ENCODE measurements at places on chromosomes 5 and 9.

DNA sequence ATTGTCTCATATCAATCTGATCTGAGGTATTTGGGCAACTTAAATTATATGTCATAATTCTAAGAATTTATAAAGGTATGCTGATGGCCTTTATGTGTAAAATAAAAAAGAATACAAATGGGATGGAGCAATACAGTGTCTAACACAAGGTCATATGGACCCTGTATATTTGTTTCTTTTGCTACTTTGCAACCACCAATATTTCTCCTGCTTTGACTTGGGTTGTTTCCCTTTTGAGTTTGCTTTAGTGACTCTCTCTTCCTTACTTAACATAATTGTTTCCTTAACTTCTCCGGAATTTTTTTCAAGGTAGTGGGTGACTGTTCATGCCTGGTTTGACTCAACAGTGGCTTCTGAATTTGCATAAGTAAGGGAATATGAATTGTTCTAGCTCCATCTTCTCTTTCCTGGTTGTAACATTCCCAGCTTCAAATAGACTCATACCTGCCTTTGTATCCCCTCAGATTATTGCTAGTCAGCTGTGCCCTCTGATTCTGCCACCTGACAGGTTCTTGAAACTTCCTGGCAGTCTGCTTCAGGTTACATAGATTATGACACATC is 30.2 kb upstream of the ANXA1 start:
- DNase-seq: no peak

- DNase-seq: no peak
Observed at GRCh38 chr9:89799766-89800165, 195.0 kb downstream of the GADD45G start.

DNA sequence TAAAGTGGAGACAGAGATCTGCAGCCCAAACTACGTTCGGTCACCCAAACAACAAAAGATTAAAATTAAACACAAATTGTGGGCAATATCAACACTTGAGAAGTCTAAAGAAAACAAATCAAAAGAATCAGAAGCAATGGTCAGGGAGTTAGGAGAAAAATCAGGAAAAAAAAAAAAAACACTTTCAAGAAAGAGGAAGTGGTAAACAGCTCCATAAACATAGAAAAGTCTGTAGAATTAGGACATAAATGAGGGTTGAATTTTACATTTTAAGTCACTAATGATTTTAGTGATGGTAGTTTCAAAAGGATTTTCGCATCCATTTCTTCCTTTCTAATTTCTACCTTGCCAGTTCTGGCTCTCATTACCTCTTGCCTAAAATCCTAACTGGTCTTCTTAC is 10.1 kb downstream of the RNF145 start:
- no peak for DNase-seq

GRCh38 chr5:88377705-88378656 is 109.3 kb upstream of the TMEM161B start:
- DNase-seq: no peak

DNA sequence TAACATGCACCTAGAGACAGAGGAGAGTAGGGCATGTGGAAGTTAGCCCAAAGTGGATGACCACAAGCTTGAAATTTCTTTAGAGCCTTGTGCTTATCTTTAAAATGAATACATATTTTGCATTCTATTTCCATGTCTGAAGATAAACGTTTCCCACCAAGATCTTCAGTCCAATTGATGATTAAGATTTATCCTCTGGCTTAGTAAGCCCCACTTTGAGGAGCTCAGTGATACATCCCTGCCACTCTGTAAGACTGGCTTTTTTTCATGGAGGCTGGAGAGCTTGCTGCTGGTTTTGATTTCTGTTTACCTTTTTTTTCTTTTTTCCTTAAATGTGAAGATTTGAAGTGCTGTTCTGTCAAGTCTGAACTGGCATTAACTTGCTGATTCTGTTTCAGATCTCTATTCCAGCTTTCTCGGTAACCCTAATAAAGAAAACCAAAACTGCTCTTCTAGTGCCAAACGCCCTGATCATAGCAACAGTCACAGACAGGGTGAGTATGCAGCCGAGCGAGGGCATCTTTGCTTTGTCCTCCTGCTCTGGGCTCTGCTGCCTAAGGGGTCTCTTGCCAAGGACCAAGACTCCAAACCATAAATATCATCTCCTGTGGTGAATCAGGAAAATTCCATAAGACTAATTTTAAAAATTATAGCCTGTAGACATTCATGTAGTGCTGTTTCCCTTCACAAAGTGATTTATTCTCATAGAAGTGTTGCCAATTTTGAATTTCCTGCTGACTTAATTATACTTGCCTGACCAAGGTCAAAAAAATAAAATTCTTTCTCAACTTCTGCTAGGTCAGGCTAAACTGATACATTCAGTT is 54.3 kb downstream of the GRAMD2B start:
- no peak for DNase-seq

- DNase-seq: no peak
Observed at GRCh38 chr9:79173932-79174331, 397.8 kb upstream of the TLE4 start.

- DNase-seq: no peak
Observed at GRCh38 chr5:127892467-127893207, 189.4 kb downstream of the CCDC192 start.

GRCh38 chr5:159826351-159827214 is 89.7 kb upstream of the ADRA1B start:
- DNase-seq: no peak

DNA sequence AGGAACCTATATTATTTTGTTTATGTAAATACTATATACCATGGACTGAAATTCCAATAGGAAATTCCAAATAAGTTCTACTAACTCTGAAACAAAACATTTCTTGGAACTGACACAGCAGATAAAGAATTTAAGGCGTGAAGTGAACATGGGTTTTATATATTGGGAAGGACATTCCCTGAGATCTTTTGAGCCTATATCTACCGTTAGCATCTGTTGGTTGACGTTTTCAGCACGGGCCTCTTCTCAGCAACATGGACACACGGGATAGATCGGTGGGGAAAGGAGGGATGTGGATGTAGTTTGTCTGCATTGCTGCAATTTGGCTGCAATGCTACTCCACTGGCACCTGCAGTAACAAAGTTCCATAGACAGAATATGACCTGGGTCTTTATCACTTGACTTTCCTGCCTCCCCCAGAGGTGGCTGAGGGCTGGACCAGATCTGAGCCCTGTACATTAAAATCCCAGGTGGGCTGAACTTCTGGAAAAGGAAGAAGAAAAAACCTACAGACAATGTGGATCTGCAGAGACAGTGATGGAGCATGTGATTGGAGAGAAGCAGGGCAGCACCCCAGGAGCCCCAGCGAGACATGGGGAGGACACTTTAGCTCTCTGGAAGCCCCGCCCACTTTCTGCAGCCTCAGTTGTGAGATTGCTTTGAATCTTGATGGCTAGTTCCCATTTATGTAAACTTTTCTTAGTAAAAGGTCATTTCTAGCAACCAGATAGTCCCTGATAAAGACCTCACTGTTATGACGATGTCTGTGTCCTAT is 91.2 kb upstream of the CPEB4 start:
- no peak for DNase-seq

- DNase-seq: no peak
Observed at GRCh38 chr5:68071736-68072135, 143.8 kb upstream of the PIK3R1 start.

- DNase-seq: no peak
Observed at GRCh38 chr5:83337453-83338035, 134.0 kb upstream of the VCAN start.

- DNase-seq: no peak
Observed at GRCh38 chr9:135418161-135418560, 61.4 kb upstream of the PPP1R26 start.

DNA sequence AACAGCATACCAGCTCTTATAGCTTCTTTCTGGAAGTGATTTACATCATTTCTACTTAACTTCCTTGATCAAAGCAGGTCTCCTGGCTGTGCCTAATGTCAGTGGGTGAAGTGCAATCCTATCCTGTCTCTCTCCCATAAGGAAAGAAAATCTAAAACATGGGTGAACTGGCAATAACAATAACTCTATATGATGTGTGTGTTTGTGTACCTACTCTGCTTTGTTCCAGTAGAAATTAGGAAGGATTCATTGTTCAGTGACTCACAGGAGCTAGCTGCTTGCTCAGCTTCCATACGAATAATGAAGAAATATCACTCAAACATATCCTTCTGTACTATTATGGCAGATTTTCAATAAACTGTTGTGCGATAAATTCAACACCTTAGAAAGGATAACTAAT is 123.7 kb downstream of the ADGRV1 start:
- no peak for DNase-seq

GRCh38 chr9:129197978-129198318 is 19.9 kb upstream of the IER5L start:
- no peak for DNase-seq

- DNase-seq: no peak
Observed at GRCh38 chr9:72333197-72333596, 31.8 kb downstream of the ZFAND5 start.

DNA sequence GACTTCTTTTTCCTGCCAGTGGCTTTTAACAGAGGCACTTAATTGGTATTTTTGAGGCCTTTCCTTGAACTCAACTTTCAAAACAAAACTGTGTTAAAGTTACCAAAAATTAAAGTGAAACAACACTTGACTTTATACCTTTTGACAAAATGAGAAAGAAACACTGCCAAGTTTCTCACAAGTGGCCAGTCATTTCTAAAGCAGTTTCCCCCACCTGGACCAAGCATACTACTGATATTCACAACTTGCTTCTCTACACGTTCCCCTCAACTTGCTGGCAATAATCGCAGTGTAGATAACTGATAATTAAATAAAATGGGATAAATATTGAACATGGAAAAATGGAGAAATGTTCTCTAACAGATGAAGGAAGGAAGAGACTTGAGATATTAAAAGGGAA is 135.7 kb downstream of the TLR4 start:
- DNase-seq: no peak

DNA sequence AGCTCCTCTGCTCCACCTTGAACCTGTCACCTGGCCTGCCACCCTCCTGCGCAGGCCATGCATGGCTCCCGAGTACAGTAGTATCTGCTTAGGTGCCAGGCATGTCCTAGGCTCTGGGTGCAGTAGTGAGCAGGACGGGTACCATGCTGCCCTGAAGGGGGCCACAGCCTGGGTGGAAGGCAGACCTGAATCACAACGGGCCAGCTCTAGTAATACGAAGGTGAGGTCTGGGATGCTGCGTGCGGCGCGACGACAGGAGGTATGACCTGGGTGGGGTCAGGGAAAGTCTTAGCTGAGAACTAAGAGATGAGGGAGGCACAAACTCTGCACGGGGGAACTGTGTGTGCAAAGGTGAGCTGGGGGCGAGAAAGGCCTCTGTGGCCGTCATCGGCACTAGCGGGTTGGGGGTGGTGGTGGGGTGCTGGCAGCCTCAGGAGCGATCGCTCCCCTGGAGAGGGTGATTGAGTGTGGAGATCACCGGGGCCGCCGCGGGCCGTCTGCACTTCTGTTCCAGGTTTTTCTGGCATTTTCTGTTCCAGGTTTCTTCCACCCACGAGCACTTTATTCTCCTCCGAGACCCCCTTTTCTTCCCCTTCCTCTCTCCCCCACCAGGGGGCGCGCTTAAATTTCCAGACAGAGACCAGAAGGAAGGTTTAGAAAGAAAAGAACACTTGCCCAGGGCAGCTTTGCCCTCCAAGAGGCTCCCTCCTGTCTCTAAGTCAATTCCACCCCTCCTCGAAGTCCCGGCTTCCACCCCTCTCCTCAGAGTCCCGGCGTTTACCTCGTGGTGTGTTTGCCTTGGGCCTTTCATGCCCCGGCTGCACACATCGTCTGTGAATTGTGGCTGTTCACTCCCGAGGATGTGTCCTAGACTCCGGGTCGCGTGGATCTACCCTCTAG is 15.1 kb downstream of the PDLIM4 start:
- DNase-seq: peak; percentile 75

DNA sequence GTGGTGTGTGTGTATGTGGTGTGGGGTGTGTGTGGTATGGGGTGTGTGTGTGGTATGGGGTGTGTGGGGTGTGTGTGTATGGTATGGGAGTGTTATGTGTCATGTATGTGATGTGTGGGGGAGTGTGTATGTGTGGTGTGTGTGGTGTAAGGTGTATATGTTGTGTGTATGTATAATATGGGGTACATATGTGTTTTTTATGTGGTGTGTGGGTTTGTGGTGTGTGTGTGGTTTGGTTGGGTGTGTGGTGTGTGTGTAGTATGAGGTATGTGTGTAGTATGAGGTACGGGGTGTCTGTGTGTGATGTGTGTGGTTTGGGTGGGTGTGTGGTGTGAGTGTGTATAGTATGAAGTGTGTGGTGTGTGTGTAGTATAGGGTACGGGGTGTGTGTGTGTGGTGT is 11.4 kb downstream of the ECSCR start:
- no peak for DNase-seq

DNA sequence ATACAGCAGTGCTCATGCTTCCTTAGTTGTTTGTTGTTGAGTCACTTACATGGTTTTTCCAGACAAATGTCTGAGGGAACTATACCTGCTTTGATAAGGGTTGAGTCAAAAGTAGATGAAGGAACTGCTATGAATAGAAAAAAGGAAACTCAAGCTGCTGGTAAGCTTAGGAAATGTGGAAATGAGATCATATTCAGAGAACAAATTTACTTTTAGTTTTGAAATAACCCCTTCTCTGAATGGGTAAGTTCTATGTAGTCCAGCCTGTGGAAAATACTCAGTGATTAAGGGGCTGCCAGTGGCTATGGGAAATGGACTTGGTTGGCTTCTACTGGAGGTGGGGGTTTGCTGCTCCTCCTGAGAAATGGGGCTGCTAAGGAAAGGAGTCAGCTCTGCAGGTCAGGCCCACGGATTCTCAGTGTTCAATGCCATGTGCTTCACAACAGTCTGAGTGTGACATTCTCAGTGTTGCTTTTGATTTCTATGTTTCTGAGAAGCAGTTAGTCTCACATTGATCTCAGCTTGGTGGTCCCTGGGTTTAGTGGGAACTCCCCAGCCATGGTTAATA is 47.7 kb upstream of the GLRX start:
- peak; percentile 73 for DNase-seq

DNA sequence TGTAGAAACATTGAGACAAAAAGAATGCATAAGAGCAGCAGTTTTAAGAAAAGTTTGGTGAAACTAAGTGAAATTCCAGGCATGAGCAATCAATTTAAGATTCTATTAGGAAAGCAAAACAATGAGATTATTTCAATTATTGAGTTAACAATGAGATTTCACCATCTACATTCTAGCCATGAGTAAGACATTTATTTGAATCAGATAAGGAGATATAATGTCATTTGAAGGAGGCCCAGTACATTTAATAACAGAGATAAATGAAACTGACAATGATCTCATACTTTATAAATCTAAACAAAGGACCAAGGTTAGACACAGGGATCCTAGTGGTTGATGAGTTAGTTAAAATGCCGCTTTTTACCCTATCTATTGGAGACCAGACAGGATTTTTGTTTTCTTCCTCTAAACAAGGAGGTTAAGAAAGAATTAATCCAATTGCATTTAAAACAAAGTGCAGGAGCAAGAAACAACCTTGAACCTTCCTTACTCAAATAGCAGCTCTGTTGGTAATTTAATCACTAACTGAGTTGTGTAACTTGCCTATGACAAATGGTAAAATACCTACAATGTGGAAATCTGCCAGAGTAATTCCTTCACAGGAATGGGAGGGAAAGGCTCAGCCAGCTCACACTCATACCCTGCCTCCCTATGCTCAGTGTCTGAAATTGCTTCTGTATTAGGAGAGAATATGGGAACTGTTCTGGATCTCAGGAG is 103.5 kb upstream of the NR3C1 start:
- DNase-seq: no peak

- no peak for DNase-seq
Observed at GRCh38 chr5:142323480-142324135, 1.2 kb downstream of the SPRY4 start.

Measured in stimulated activated CD4-positive, alpha-beta T cell treated with anti-CD3 and anti-CD28 coated beads, Interleukin-4, amount 100 ng/mL, for 24 hours (primary cell).